ENCODE measurements at places on chromosomes 13 and 19.

DNA sequence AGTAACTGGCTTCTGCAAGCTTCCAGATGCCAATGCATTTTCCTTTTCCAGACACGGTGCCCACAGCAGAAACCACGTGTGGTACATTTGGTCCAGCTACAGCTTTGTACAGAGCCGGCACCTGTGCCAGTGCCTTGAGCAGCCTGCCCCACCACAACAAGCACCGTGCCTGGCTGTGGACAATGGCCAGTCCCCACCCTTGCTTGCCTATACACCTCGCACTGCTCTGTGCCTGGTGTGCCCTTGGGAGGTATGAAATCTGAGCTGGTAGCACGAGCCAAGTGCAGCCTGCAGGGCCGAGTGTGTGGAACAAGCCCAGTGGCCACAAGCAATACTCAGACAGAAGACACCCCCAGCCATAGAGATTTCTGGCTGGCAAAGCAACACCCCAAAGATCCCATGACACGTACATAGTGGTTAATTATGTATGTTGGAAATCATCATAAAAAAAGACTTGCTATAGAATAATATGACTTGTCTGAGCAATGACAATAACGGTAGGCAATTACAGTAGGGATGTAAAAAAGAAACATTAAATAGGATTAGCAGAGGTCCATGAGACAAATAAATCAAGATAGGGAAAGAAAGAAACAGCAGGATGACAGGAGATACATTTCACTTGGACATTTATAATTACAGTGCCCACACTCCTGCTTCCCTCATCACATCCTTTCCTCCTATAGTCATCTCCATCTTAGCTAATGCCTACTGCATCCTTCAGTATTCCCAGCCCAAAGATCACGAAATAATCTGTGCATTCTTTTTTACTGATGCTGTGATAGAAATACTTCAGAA lies 1399.5 kb downstream of the PCDH9 start:
- DNase-seq, result no peak

- no peak for DNase-seq
These were observed 5.8 kb downstream of the KLF2 start for GRCh38 chr19:16330368-16330801.

- no peak for DNase-seq
These were observed 23.1 kb upstream of the KL start for GRCh38 chr13:32993145-32993544.

- no peak for DNase-seq
These were observed 284.1 kb downstream of the ITGBL1 start for GRCh38 chr13:101736566-101736965.

GRCh38 chr13:94709001-94709834 lies 3.1 kb downstream of the SOX21 start:
- DNase-seq, result no peak

DNA sequence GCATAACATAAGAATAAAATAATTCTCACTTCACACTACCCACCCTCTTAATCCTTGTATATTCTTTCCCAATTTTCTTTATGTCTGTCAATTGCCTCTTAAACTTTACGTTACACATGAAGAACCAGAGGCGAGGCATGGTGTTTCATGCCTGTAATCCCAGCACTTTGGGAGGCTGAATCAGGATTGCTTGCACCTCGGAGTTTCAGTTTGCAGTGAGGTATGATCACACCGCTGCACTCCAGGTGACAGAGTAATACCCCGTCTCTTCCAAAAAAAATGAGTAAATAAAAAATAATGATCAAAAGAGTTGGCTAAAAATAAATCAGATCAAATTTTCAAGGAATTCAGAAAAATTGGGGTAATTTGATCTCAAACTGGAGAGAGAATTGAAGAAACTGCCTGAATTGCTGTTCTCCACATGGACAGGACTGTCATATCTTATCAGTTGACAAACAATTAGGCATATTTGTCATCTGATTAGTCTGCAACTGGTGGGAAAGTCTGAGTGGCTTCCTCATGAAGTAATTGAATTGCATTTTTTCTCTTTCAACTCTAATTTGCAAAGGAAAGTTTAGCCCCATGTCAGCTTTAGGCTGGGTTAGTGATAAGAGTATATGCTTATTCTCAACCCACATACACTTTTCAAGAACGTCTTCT lies 302.9 kb downstream of the ITGBL1 start:
- no peak for DNase-seq

All from Ammon's horn (tissue), 1 donor.